Aorta (tissue), 5 donors: ENCODE measurements at places on chromosomes 7 and 10.

GRCh38 chr7:92423710-92424131, 23.6 kb upstream of the GATAD1 start:
- DNase-seq, result no peak

GRCh38 chr10:80542053-80542452, 4.4 kb downstream of the SH2D4B start:
- no peak for DNase-seq

GRCh38 chr7:110210941-110211608, 879.9 kb upstream of the LRRN3 start:
- DNase-seq, result no peak

GRCh38 chr7:98278936-98279335, 2.5 kb upstream of the BRI3 start:
- no peak for DNase-seq

- no peak for DNase-seq
These were observed 38.2 kb upstream of the CYP2C18 start for GRCh38 chr10:94645285-94645684.

- DNase-seq, result peak; percentile 96
These were observed at the start of gene SLC25A28 for GRCh38 chr10:99619851-99620710. TSS of gene SLC25A28 (minus strand) at chr10:99620439. CDS start at chr10:99620335, 104 bp downstream.

DNA sequence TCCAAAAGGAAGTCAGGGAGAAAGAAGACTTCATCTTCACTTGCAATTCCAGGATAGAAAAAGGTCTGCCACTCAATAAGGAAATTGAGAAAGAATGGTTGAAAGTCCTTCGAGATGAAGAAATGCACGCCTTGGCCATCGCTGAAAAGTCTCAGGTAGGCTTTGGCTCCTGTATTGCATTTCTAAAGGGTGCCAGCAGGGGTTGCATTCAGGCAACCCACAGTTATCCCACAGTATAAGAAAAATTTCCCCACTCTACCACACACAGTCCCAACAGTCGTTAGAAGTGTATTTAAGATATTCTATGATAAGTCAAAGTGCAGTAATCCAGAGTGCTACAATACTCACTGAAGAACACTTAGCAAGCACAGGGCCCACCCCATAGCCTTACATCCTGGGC, 93.4 kb upstream of the FGL2 start:
- no peak for DNase-seq

DNA sequence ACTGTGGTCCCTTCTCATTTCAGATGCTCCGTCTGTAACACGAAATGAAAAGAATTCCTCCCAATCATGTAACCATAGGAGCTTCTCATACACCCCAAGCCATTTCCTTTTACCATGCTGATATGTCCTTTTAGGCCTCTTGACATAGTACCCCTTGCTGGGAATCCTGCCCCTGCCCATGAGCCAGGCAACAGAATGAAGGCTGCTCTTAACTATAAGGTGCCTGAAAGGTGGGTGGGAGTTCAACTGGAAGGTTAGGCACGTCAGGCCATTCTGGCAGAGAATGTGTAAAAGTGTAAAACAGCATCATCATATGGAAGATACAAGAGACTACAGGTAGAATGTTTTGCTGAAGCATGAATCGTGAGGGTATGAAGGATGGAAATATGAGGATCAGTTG, 22.5 kb downstream of the IL2RA start:
- DNase-seq, result no peak

GRCh38 chr10:2469802-2470201, 597.5 kb upstream of the PFKP start:
- no peak for DNase-seq

- no peak for DNase-seq
These were observed 700 bp downstream of the MTPN start for GRCh38 chr7:135976312-135977006.

- DNase-seq, result no peak
These were observed 2.4 kb downstream of the ADCK2 start for GRCh38 chr7:140674899-140675701.

- DNase-seq, result peak; percentile 47
These were observed 6.7 kb downstream of the SKAP2 start for GRCh38 chr7:26857506-26858240.

DNA sequence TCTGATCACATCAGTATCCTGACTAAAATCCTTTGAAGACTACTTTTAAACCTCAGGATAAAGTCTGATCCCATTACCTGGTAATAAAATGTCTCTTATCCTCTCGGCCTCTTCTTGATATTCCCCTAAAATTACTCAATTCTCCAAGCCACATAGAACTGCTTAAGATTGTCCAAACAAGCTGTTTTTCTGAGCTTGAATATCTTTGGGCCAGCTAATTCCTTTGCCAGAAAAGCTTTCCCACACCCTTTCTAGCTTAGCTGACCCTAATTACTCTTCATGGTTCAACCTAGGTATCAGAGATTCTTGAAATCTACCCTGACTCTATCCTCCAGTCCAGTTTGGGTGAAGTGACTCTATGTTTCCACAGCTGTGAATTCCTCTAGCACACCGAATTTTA, 328.6 kb downstream of the CRPPA start:
- no peak for DNase-seq

- no peak for DNase-seq
These were observed 260.8 kb downstream of the SKAP2 start for GRCh38 chr7:26603631-26604030.

DNA sequence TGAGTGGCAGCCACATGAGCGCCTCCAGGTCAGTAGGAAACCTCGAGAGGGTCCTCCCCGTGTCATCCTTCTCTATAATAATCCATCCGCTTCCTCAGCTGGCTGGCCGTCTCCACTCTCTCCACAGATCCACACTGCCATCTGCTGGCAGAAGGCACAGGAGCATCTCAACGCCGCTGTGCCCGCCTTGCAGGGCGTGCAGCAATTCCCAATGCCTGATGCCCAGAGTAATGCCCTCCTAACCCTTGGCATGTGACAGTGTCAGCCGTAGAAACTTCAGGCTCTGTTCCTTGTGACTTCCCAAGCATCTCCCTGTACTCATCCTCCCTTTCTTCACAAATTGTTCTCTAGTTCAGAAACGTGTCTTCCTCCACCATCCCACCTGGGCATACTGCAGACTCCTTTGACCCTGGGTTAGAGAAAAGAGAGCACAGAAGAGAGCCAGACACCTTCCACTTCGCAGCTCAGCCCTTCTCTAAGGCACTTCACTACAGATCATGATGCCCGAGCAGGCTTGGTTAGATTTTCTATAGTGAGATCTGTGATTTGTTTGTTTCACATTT, 70.8 kb downstream of the XPNPEP1 start:
- DNase-seq, result peak; percentile 89

DNA sequence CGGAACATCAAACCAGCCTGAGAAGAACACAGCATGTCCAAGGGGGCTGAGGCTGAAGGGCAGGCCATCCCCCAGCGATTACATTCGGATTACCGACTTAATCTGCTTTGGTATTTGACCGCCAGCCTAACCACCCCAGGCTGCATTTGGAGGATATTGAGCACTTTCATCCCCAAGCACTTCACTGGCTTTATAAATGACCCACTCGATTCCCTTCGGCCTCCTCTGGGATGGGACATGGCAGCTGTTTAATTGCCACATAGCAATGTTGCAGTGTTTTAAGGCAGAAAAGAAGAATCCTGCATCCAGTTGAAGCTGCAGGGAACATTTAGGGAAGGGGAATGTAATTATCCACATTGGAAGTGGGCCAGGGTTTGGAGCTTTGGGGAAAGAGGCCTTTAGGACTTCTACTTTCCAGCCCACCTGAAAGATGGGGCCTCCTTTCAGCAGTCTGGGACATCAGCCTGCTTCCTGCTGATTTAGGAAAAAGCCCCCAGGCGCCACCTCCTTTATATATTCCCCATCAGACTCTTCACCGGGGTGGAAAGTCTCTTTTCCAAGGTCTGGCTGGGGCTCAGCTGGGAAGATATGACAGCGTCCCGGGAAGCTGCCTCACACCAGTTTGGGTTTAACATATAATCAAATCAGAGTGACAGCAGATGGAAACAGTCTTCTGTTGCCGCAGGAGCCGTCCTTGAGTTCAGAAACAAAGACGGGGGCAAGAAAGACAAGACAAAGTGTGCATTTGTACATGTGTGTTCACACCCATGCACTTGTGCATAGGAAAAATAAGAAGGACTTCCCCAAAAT, 9.2 kb downstream of the DPCD start:
- DNase-seq, result peak; percentile 21

GRCh38 chr10:12445701-12446334, 96.5 kb downstream of the CAMK1D start:
- DNase-seq, result no peak

DNA sequence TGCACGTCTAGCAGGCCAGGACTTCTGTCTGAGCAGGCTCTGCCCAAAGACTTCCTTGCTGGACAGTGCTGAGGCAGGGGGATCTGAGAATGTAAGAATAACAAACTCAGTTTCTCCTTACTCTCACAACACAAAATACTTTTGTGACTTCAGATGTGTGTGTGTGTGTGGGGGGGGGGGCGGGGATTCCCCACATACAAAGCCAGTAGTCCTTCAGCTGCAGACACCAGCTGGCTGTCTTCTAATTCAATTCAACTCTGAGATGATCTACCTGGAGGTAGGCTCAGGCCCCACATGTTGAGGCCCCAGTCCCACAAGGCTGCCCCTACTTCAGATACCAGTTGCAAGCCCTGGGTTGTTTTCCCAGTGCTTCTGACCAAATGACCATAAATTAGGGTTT, 4.7 kb upstream of the CXCL12 start:
- DNase-seq, result no peak

DNA sequence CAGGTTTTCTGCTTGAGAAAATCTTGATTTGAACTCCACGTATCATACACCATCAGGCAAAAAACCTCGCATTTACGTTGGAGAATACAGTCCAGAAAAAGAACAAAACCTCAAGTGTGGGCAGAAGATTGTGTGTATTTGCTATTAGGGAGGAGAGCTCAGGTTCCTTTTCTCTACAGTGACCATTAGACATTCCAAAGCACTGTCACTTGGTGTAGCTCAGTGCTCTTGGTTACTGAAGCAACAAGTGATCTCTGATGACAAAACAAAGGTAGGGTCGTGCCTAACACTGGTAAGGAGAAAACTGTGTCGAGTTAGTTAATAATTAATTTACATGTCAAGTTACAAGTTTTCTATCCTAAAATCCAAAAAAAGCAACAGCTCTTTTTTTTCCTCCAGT, 72.6 kb downstream of the C1GALT1 start:
- DNase-seq, result no peak

GRCh38 chr7:122219253-122219865, 75.3 kb upstream of the AASS start:
- DNase-seq, result no peak

- DNase-seq, result no peak
These were observed 3.0 kb upstream of the CALHM3 start for GRCh38 chr10:103481974-103482531.

GRCh38 chr7:136272934-136273333, 295.8 kb upstream of the MTPN start:
- DNase-seq, result no peak

- no peak for DNase-seq
These were observed 18.4 kb upstream of the PON1 start for GRCh38 chr7:95342642-95343307.

DNA sequence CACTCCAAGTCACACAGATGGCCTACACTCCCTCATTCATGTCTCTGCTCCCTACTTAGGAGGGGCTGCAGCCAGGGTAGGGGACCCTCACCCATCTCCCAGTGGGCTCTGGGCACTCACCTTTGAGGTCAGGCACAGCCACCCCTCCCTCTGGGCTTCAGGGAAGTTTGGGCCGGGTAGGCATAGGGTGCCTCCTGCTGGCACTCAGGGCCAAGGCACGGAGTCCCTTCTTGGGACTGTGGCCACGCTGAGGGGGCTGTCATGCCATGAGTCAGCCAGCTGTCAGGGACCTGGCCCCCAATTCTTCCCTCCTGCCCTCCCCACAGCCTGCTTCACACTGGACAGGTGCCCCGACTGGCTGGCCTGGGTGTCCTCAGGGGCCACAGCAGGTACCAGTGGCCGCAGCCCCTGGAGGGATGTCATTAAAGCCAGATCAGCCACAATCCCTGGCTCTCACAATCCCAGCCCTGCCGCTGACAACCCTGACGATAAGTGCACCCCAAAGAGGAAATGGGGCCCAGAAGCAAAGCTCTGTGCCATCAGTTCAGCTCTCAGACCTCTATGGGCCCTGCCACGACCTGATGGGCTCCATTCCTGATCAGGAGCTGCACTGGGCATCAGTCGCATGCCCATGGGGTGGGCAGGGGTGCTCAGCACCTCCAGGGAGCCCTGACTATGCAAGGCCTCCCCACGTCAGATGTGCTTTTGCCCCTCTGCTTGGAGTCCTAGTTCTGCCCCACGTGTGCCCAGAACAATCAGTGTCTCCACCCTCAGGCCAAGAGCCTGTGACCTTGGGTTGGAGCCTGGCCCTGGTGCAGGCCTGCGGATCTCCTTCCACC, 34.1 kb upstream of the RET start:
- DNase-seq, result peak; percentile 31

GRCh38 chr10:52438119-52438518, 124.0 kb downstream of the DKK1 start:
- no peak for DNase-seq

DNA sequence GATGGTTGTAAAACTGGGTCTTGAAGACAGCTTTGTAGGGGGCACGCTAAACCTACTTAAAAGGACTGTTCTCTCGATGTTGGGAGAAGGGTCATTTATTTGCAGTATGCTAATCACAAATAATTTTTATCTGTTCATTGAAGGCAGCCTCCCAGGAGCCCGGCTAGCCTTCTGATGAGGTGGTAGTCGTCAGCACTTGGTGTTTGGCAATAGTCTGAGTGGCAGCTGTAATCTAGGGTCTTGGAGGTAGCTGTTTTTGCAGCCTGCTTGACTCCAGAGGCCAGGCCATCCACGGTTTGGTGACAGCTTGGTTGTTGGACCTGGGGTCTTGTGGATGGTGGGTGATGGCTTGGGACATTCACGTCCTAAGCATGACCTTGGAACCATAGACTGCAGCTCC, 2.2 kb downstream of the GTF2IRD1 start:
- no peak for DNase-seq

- DNase-seq, result no peak
These were observed 33.6 kb downstream of the DNMBP start for GRCh38 chr10:99975942-99976809.

DNA sequence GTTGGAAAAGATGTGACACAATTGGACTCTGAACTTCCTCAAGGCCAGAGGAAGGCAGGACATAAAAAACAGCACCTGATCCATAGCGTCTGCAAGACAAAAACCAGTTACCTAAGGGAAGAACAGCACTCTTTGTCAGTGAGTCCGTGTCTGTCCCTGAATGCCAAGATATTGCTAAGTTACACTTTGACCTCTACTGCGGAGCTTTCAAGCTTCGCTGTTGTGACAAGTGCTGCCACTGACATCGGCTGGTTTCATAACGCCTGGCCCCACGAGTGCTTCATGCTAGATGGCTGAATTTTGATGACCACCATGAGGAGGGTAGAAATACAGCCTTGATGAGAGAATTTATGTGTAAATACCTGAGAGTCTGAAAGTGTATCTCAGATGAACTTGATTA, 49.7 kb upstream of the JAZF1 start:
- DNase-seq, result no peak

DNA sequence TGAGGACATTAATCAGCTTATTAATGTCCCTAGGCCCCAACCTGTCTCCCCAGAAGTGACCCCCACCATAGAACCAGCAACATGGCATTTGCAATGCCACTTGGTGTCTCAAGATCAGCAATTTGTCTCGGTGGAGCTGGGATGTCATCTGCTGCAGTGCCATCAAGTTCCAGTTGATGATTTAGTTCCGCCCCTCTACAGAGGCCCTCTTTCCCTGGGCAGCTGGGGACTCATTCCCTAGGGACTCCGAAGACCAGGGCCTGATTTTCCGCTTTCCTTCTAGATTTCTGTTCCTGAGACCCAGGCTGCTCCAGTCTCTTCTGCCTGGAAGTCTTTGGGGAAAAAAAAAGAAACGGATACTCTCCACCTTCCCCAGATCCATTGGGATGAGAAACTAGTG, 122.5 kb upstream of the NANOS1 start:
- no peak for DNase-seq

- no peak for DNase-seq
These were observed 71.1 kb upstream of the KAT6B start for GRCh38 chr10:74755273-74755672.
